Brain (organoid and tissue), 16 donors: ENCODE measurements at places on chromosomes 6 and 20. TPM values are rescaled to one million over a fixed set of nuclear protein-coding genes. Genes with fewer than 3 reads are reported as not detected.

SIRPD gene
- not detected for polyA plus RNA-seq

ALDH8A1 gene
- not detected for polyA plus RNA-seq

SCRT2 gene
- 0.98 TPM for polyA plus RNA-seq

C6orf118 gene
- not detected for polyA plus RNA-seq

ARG1 gene
- not detected for polyA plus RNA-seq

POPDC3 gene
- polyA plus RNA-seq: 8.0 TPM

HLA-DQA2 gene
- polyA plus RNA-seq: 1.3 TPM

LRRC1 gene
- 7.6 TPM for polyA plus RNA-seq

NOX3 gene
- polyA plus RNA-seq: not detected

SIRPB2 gene
- 0.95 TPM for polyA plus RNA-seq

CRIP3 gene
- 24.0 TPM for polyA plus RNA-seq

CALHM6 gene
- polyA plus RNA-seq: 1.2 TPM

TMEM200A gene
- polyA plus RNA-seq: 0.42 TPM

LST1 gene
- polyA plus RNA-seq: 11.2 TPM

ZNF165 gene
- 1.2 TPM for polyA plus RNA-seq

CTAGE9 gene
- polyA plus RNA-seq: not detected

FAM83C gene
- polyA plus RNA-seq: not detected

FKBP5 gene
- polyA plus RNA-seq: 20.2 TPM

ANKRD6 gene
- polyA plus RNA-seq: 33.9 TPM

PDYN gene
- polyA plus RNA-seq: 1.0 TPM

CPNE5 gene
- polyA plus RNA-seq: 22.9 TPM

IRAK1BP1 gene
- 5.8 TPM for polyA plus RNA-seq

EEF1A2 gene
- polyA plus RNA-seq: 1,308 TPM

PLCB4 gene
- 7.5 TPM for polyA plus RNA-seq

GABRR1 gene
- not detected for polyA plus RNA-seq

LY6G6D gene
- not detected for polyA plus RNA-seq

HUS1B gene
- not detected for polyA plus RNA-seq

PDE7B gene
- polyA plus RNA-seq: 1.6 TPM

SLC35D3 gene
- polyA plus RNA-seq: 6.1 TPM

CNR1 gene
- 3.9 TPM for polyA plus RNA-seq

BHLHE23 gene
- not detected for polyA plus RNA-seq

KHDC3L gene
- not detected for polyA plus RNA-seq

C20orf173 gene
- not detected for polyA plus RNA-seq

RREB1 gene
- 3.2 TPM for polyA plus RNA-seq

PACSIN1 gene
- polyA plus RNA-seq: 73.8 TPM

MTFR2 gene
- 5.8 TPM for polyA plus RNA-seq

CALHM5 gene
- 0.20 TPM for polyA plus RNA-seq

METTL24 gene
- polyA plus RNA-seq: not detected

CLVS2 gene
- 0.58 TPM for polyA plus RNA-seq

TMEM14C gene
- polyA plus RNA-seq: 162 TPM

TMEM151B gene
- 45.5 TPM for polyA plus RNA-seq

BMP7 gene
- polyA plus RNA-seq: 24.9 TPM

RNF144B gene
- 2.8 TPM for polyA plus RNA-seq

BNIP5 gene
- polyA plus RNA-seq: not detected

LGSN gene
- 5.6 TPM for polyA plus RNA-seq

SLC4A11 gene
- polyA plus RNA-seq: 9.7 TPM

UNC5CL gene
- polyA plus RNA-seq: 0.93 TPM

NRSN1 gene
- polyA plus RNA-seq: 123 TPM

TRAPPC3L gene
- polyA plus RNA-seq: not detected

GRM1 gene
- 0.44 TPM for polyA plus RNA-seq

RAD21L1 gene
- not detected for polyA plus RNA-seq
